Kidney epithelial cell (primary cell): ENCODE measurements at places on chromosomes 3 and 15. TPM values are rescaled to one million over a fixed set of nuclear protein-coding genes. Genes with fewer than 3 reads are reported as not detected.

GRCh38 chr3:32613183-32613582, 42.5 kb upstream of the DYNC1LI1 start:
- no peak for DNase-seq

The MORC1 gene
- total RNA-seq: not detected in 2 replicates

GRCh38 chr3:145900056-145900829, 260.7 kb downstream of the PLOD2 start:
- DNase-seq: no peak

The LOXL1 gene
- total RNA-seq: 67.2 and 81.3 TPM in 2 replicates

- DNase-seq: no peak
These were observed 13.4 kb upstream of the ZNF639 start for GRCh38 chr3:179309225-179310078.

The ZDHHC3 gene
- total RNA-seq: 58.3 and 68.3 TPM in 2 replicates

The GOLIM4 gene
- 27.2 and 27.9 TPM in 2 replicates for total RNA-seq

DNA sequence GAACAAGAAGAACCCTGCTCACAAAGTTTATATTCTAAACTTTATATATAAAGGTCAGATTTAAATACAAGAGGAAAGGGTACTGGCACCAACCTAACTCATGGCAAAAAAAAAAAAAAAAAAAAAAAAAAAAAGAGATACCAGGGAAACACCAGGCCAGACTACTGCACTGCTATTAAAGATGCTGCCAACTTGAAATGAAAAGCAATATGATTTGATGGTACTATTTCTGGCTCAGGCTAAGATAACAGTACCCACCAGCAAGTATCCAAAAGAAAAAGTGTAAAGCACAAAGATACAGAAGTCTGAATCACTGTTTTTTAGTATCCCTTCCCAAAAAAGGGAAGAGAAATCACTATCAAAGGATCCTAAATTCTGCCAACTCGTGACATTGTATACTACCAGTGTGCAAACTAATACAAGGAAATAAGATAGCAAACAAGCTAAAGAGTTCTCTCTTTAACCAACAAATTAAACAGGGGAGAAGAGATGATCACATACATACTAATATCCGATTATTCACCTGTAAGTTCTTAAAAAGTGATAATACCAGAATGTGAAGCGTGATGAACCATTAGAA, 28.4 kb downstream of the PEAK1 start:
- no peak for DNase-seq

- no peak for DNase-seq
These were observed 28.5 kb downstream of the RORA start for GRCh38 chr15:61200626-61201025.

The GOLGA8M gene
- not detected in 2 replicates for total RNA-seq

The GCNT3 gene
- 2.0 and 3.9 TPM in 2 replicates for total RNA-seq

DNA sequence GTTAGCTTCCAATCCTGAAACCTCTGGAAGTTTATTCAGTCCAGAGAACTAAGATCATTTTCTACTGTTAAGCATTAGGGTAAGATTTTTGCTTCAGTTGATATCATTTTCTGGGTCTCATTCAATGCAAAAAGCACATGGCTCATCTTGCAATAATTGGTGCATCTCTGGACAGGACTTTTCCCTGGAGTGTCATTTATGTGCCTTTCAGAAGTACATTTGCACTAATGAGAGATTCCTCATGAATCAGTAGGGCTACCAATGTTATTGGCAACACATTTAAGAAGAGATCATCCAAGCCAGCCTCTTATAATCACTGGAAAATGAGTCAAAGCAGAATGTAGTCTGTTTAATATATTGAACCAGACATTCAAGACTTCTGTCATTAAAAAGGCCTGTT, 224.2 kb upstream of the CHRNA7 start:
- DNase-seq: no peak

GRCh38 chr3:11662392-11662990, 18.8 kb upstream of the VGLL4 start:
- no peak for DNase-seq

The ZNF774 gene
- total RNA-seq: 2.0 and 4.0 TPM in 2 replicates

The FAM219B gene
- total RNA-seq: 42.2 and 49.3 TPM in 2 replicates

The ANKRD34C gene
- not detected in 2 replicates for total RNA-seq

The CLDN18 gene
- not detected in 2 replicates for total RNA-seq

DNA sequence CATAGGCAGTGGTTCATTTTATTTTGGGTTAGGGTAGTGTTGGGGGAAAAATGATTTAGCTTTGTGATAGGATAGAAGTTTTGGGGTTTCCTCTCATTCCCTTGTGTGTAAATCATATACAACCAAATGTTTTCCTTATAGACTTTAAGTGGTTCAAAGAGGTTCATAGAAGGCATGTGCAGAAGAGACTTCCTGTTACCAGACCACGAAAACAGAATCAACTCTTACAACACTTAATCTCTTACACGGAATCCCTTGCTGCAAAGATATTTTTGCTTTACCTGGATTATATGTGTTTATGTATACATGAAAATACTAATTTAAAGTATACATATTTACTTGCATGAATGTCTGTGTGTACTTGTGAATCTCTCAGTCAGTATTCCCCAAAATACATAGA, 2.9 kb downstream of the TMOD2 start:
- DNase-seq: no peak

The CRABP1 gene
- total RNA-seq: not detected in 2 replicates

The TMEM87A gene
- total RNA-seq: 53.6 and 59.8 TPM in 2 replicates
